ENCODE measurements at places on chromosomes 5 and 9.

DNA sequence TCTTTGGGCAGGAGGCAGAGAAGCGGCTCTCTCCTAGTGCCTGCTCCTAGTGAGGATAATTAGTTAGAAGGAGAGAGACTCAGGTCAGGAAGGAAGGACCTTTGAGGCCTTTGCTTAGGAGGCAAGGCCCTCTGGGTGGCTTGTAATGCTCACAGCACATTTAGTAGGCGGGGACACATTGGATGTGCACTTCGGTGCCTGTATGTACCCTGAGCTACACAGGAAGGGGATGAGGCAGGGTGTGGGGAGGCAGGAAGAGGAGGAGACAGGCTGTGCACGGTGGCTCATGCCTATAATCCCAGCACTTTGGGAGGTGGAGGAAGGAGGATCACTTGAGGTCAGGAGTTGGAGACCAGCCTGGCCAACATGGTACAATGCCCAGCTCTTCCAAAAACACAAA is 7.2 kb upstream of the LCN2 start:
- DNase-seq = no peak

DNA sequence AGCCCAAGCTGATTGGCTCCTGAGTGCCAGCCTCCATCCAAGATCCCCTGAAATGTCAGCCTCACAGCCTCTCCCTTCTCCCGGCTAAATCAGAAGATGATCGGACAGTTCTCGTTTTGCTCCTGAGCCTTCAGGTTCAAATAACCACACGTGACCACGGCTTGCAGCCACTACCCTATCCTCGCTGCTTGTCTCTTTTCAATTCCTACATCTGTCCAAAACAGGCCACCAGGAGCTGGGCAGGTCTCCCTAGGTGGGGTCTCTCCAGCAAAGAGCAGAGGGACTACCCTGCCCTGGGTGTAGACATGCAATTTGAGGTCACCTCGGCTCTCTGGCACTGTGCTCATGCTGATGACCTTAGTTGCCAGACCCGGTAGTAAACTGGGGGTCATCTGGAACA is 224.0 kb upstream of the TBC1D2 start:
- DNase-seq = no peak

GRCh38 chr5:555058-555623 is 30.9 kb upstream of the SLC9A3 start:
- DNase-seq = no peak

- DNase-seq = no peak
Observed at GRCh38 chr9:94029932-94030317, 54.3 kb upstream of the PTPDC1 start.

DNA sequence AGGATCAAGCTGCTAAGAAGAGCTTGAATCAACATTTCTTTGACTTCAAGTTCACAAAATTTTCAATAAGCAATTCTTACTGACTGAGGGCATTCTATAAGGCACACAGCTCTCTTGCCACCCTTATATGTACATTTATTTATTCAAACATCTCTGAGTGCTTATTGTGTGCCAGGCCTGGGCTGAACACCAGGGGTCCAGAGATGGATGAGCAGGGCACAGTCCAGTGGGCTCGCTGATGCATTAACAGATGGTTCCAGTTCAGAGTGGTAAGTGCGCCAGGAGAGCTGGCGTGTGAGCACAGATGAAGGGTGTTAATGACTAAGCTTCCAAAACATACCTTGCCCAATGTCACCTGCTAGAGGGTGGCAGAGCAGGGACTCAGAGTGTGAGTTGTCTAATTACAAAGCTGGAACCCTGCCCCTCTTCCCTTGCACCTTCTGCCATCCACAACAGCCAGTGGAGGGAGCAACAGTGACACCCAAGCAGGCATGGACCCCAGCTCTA is 24.6 kb downstream of the ALG2 start:
- no peak for DNase-seq

- no peak for DNase-seq
Observed at GRCh38 chr5:141565826-141566570, 52.8 kb downstream of the DIAPH1 start.

DNA sequence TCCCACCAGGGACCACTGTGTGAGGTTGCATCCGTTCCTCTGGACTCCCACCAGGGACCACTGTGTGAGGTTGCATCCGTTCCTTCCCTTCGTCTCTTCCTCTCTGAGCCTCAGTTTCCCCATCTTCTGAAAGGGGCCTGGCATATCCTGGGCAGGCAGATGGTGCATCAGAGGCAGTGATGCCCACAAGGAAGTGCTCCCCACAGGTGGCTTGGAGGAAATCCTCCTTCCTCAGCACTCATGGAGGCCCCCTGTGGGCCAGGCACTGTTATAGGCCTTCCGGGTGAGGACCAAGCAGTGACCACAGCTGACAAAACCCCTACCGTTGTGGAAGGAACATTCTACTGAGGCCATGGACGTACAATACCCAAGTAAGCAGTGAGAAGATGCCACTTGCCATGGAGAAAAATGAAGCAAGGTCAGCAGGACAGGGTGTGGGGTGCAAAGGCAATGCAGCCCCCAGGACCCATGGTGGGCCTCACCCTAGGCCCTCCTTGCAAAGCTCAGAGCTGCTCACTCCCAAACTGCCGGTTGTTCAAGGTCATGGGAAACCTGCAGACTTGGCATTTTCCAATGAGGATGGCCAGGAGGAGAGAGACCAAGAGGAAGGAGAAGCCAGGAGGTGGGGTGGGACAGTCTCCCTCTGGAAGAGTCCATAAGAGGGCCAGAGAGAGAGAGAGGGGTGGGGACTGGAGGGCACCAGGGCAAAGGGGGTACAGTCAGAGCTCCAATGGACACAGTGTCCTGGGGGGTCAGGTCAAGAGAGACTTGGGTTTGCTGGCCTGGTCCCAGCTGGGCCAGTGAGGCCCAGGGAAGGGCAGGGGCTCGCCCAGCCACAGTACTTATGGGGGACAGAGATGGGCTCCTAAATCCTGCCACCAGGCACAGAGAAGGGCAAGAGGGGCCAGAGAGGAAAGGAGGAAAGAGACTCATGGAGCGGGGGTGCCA is 51.1 kb downstream of the C9orf50 start:
- DNase-seq = no peak

DNA sequence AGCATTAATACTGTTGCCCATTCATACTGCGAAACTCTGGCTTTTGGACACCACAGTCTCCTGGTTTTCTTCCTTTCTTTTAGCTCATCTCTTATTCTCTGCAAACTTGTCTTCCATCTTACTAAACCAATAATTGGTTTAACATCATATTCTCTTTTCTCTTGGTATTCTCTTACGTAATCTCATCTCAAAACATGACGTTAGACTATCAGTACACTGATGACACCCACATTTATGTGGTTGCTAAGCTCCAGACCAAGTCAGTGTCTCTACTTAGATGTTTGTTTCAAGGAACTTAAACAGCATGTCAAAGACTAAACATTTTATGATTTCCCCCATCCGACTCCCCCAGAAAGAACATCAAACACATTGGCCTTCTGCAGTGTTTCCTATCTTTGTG is 2.1 kb downstream of the PRRC1 start:
- DNase-seq = no peak

GRCh38 chr5:79396265-79396664 is 117.7 kb downstream of the HOMER1 start:
- no peak for DNase-seq

DNA sequence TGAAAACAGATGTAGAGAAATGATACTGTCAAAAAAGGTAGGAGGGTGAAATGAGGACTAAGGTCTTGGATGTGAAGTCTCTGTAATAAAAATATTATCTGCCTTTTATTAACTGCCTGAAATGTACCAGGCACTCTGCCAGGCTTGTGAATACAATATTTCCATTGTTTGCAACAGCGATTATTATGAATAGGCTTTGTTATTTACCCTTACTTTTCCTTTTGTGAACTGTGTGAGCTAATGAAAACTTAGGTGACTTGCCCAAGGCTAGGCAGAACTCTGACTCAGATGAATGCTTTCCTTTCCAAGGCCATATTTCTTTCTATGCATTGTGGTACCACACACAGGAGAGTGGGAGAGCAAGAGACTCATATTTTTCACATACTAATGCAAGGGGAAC is 204.1 kb downstream of the CDH12 start:
- no peak for DNase-seq

- DNase-seq = no peak
Observed at GRCh38 chr9:133189826-133190225, 19.2 kb downstream of the OBP2B start.

Measured in stimulated activated CD8-positive, alpha-beta memory T cell treated with anti-CD3 and anti-CD28 coated beads, Interleukin-15, amount 100 ng/mL, for 1 hour (primary cell).